Aorta (tissue), 5 donors: ENCODE measurements at places on chromosomes 13 and 19. TPM values are rescaled to one million over a fixed set of nuclear protein-coding genes. Genes with fewer than 3 reads are reported as not detected.

The LRRC25 gene
- 7.7 TPM for total RNA-seq

The TUBA3C gene
- total RNA-seq: not detected

The ZNF541 gene
- 0.13 TPM for total RNA-seq

The CHST8 gene
- 1.4 TPM for total RNA-seq

The C3 gene
- 3,196 TPM for total RNA-seq

The RPS28 gene
- total RNA-seq: 875 TPM

The ANGPTL8 gene
- total RNA-seq: not detected

The ZNF507 gene
- 25.1 TPM for total RNA-seq

The ZNF568 gene
- total RNA-seq: 15.8 TPM

The COL4A1 gene
- 910 TPM for total RNA-seq

The RNF225 gene
- total RNA-seq: not detected

The FAM216B gene
- not detected for total RNA-seq

The CEACAM4 gene
- 1.8 TPM for total RNA-seq

The SLC46A3 gene
- total RNA-seq: 6.7 TPM

The LRP3 gene
- total RNA-seq: 27.2 TPM

The EBI3 gene
- total RNA-seq: 3.3 TPM

The EMC10 gene
- 86.5 TPM for total RNA-seq

The ZSCAN22 gene
- 2.2 TPM for total RNA-seq

The ZNF443 gene
- 3.8 TPM for total RNA-seq

The SMIM44 gene
- not detected for total RNA-seq

The PDX1 gene
- not detected for total RNA-seq

The ZNF677 gene
- 23.5 TPM for total RNA-seq

The URI1 gene
- total RNA-seq: 51.4 TPM

The MAMSTR gene
- 3.7 TPM for total RNA-seq

The SERPINE3 gene
- total RNA-seq: not detected

The ZNF285 gene
- total RNA-seq: 0.84 TPM

The ANKLE1 gene
- 1.0 TPM for total RNA-seq

The APOE gene
- total RNA-seq: 105 TPM

The SBK3 gene
- 0.48 TPM for total RNA-seq

The ZNF738 gene
- 5.2 TPM for total RNA-seq

The ZNF175 gene
- total RNA-seq: 15.1 TPM

The ESD gene
- total RNA-seq: 127 TPM

The IL12RB1 gene
- total RNA-seq: 1.7 TPM
